ENCODE measurements at places on chromosomes 12 and 14. TPM values are rescaled to one million over a fixed set of nuclear protein-coding genes. Genes with fewer than 3 reads are reported as not detected.

WNT1 gene
- total RNA-seq = not detected

DNA sequence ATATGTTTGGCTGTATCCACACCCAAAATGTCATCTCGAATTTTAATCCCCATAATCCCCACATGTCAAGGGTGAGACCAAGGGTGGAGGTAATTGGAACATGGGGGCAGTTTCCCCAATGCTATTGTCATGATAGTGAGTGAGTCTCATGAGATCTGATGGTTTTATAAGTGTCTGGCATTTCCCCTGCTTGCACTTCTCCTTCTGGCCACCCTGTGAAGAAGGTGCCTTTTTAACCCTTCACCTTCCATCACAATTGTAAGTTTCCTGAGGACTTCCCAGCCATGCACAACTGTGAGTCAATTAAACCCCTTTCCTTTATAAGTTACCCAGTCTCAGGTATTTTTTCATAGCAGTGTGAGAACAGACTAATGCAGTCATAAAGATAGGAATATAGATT is 216.7 kb upstream of the SSTR1 start:
- no peak for DNase-seq

DNA sequence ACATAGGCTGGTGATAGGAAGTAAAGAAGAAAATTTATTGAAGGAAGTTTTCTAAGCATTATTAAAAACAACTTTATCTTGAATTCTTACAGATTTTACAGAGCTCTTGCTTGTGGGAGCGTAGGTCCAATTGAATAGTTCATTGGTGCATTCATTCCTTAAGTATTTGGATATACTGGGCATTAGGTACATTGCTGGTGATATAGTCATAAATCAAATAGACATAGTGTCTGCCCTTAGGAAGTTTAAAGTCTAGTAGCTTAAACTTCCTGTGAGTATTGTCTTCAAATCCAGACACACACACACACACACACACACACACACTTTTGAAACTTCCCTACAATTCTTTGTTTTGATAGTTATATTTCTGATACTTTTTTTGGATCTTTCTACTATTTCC is 226.7 kb downstream of the FUT8 start:
- DNase-seq = no peak

- DNase-seq = no peak
Observed at GRCh38 chr12:46963977-46964971, 115.1 kb upstream of the PCED1B start.

GRCh38 chr12:54306925-54307741 is 6.3 kb upstream of the NFE2 start:
- peak; percentile 90 for DNase-seq

SPSB2 gene
- total RNA-seq = 7.5 TPM

- no peak for DNase-seq
Observed at GRCh38 chr12:29992366-29992765, 208.6 kb upstream of the TMTC1 start.

DNA sequence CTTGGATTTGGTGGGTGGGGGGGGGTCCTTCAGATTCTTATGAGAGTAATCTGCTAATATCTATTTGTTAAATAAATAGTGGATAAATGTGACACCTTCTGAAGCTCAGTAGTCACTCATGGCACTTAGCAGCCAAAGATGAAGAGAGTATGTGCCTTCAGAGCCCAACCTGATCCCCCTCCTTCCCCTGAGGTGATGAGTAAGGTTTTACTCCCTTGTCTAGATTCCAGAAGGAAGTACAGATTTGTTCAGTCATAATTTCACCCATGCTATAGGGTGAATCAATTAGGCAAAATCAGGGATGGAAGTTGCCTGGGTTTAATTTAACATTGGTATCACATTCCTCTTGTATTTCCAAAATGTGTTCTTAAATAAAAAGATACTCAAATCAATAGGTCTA is 340.3 kb upstream of the ATP2B1 start:
- no peak for DNase-seq

GRCh38 chr14:79274641-79275291 is 936.5 kb downstream of the DIO2 start:
- no peak for DNase-seq

DNA sequence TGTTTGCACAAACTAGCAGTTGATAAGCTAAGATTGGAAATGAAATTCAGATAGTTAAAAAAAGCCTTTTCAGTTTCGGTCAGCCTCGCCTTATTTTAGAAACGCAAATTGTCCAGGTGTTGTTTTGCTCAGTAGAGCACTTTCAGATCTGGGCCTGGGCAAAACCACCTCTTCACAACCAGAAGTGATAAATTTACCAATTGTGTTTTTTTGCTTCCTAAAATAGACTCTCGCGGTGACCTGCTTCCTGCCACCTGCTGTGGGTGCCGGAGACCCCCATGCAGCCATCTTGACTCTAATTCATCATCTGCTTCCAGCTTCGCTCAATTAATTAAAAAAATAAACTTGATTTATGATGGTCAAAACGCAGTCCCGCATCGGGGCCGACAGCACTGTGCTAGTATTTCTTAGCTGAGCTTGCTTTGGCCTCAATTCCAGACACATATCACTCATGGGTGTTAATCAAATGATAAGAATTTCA is 335.6 kb downstream of the TMEM121 start:
- no peak for DNase-seq

All from K562 (cell line).